ENCODE measurements at places on chromosomes 3 and 15.
A peak's percentile ranks its signal among the peaks of the same experiment; 100 is the strongest.

DNA sequence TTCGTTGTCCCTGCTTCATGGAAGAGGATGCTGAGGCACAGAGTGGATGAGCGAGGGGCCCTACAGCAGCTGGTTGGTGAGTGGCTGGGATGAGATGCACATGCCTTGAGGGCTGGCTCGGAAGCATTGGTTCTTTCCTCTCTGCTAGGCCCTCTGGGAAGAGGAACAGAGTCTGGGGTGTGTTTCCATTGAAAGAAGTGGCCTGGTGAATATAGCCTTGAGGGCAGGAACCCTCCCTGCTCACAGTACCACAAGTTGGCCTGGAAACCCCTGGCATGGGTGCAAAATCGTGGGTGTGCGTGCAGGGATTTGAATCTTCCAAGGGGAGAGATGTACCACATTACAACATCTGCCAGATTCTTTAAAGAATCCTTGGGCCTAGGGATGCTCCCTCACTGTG, 37.6 kb upstream of the ANKRD34C start:
- DNase-seq, result no peak

GRCh38 chr15:60373745-60374144, 24.0 kb downstream of the ANXA2 start:
- no peak for DNase-seq

- DNase-seq, result peak; percentile 66
These were observed 229.7 kb upstream of the ICE2 start for GRCh38 chr15:60708684-60709083.

- no peak for DNase-seq
These were observed 240.0 kb downstream of the VPS13C start for GRCh38 chr15:61820212-61820611.

DNA sequence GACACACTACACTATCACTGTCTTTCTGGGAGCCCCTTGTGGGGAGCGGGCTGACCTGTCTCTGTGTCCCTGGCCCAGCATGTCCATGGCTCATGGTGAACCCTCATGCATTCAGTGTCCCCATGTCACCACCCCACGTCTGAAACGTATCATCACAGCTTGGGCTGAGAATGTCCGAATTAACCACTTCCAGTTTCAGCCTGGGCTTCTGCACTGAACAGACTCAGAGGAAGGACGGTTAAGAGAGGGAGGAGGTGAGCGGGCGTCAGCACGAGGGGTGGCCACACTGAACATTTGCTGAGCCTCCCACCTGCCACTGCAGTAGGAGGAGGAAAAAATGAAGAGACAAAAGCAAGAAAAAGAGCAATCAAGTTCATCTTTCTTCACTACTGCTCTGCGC, 30.5 kb downstream of the ATP2B2 start:
- DNase-seq, result no peak

DNA sequence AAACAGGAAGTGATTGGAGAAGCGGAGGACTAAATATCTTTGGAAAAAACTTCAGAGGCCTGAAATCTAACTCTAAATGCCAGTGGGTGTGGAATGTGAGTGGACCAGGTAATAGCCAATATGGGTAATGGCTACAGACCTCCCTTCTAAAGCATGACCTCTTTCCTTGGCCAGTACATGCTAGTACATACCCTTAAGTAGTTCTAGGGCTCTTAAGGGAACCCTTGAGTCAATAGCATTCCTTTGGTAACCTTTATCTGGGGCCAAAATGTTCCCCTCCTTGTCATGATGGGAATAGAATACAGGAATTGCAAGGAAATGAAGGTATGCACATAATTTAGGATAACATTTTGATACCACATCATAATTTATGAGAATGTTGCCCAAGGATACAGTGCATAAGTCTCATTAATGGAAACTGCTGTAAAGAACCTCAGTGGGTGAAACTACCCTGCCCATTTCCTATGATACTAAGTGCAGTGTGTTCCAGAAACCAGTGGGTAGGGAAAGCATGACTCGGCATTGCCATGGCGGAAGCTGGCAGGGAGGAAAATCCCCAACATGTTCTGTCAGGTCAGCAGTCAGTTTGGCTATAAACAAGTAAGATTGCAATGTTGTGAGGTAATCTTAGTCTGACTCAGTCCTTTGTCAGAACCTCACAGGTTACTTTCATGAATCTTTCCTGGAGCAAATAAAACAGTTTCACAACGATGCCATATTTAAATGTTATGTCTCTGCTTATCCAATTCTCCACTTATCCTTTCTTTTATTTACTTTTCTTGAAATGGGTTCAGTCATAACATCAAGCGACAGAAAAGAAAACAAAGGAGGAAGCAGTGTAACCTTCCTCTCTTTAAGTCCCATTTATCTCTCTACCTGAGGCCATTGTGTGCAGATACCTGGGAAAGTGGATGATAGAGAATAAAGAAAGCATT, 23.5 kb upstream of the RAP2B start:
- peak; percentile 95 for DNase-seq

DNA sequence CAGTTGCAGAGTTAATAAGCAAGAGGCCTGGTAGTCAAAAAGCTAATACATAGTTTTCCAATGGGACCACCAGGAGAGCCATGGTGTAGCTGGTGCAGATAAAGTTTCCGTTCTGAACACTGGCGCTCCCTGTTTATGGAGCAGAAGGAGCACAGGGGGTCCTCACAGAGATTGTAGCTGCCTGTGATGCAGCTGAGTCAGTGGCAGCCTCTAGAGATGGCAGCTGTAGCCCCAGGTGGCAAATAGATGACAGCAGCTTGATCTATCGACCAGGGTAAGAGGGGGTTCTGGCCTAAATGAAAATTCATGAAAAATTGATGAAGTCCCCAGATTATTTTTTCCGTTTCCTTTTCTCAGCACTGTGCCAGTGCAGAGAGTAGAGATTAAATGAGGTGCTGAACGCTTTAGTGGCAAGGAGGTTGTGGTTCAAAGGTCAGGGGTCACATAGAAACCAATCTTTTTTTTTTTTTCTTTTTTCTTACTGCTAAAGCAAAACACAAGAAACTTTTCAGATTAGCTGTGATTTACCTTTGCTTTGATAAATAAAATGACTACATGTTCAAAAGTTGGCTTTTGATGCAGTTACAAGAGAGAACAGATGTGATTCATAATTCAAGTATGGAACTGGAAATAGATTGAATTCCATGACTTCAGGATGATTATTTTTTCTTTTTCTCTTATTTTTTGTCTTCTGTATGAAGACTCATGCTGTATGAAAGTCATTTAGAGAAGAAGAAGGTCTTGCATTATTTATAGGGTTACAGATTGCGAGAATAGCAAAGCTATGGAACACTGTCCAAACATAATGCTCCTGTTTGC, 63.3 kb downstream of the ROBO2 start:
- peak; percentile 13 for DNase-seq

GRCh38 chr3:181564222-181564621, 147.5 kb upstream of the SOX2 start:
- DNase-seq, result peak; percentile 2

- DNase-seq, result no peak
These were observed 10.6 kb upstream of the NFKBIZ start for GRCh38 chr3:101838691-101839090.

DNA sequence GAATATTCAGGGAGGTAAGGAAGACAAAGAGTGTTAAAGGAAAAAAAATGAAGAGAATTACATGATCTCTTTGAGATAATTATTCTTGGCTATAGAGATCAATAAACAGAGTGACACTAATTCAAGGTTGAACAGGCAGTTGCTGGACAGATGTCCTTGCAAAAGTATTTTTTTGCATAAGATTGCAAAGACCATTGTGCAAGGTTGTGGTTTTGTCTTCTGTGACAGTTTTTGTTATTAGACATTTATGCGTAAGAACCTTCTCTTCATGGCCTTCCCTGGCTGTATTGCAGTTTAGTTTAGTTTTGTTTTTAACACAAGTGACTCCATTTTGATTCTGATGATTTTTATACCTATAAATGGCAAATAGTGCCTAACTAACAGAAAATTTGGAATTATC, 682.8 kb upstream of the ARPP21 start:
- DNase-seq, result no peak

DNA sequence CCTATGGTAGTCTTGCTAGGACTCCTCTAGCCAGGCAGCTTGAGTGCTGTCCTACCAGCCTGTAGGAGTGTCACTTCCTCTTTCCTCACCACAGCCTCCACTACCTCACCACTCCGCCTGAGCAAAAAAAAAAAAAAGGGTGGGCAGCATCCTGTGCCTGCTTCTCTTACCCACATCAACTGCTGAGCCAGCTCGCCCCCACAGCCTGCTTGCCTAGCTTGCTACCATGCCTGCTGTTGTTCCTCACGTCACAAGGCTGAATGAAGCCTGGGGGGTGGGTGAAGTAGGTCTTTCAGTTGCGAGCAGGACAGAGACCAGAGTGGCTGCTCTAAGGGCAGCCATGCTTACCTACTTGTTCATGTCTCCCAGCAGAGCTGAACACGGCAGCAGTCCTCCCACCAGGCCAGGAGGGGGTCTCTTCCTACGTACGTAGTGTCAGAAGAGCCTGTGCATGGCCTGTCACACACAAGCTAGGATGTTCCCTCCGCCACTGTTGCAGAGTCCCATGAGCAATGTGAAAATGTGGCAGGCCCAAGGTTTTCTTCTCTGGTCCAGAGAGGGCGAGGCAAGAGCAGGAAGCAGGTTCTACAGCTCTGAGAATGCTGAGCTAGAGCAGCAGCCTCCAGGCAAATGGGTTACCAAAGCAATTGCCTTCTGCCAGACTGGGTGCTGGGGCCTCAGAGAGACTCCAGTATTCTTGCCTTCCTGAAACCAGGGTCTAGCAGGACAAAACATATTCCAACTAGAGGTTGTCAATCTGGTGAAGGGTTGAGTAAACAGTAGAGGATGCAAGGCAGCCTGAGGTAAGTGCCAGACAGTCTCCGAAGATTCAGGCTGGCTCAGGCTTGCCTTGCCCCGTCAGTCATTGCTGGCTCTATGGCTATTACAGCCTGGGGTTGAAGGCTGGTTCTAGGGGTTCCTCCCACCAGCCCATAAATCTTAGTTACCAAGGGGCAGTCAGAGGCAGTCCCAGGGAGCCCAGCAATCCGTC, 8.1 kb downstream of the PPM1M start:
- peak; percentile 36 for DNase-seq

GRCh38 chr3:15205934-15206661, at the start of gene CAPN7:
Gene CAPN7, plus strand, starts transcription at chr3:15206246. Its CDS starts 250 bp downstream, at chr3:15206496.
- DNase-seq, result peak; percentile 93

- no peak for DNase-seq
These were observed 35.0 kb downstream of the SERP1 start for GRCh38 chr3:150511122-150511821.

DNA sequence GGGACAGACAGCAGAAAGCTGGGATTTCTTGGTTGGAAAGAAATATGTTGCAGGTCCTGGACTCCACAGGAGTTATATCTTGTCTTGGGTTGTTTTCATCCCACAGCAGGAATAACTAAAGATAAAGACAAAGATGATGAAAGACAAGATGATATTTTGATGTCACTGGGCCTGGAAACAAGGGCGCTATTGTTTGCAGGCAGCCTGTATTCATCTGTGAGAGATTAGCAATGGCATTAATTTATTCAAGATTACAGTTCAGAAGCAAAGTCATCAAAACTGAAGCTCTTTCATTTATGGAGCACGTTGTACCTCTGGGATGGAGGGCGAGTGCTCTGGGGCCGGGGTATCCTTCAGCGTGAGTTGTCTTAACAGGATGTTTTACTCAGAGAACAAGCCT, 213.8 kb downstream of the LRTM1 start:
- DNase-seq, result no peak

GRCh38 chr15:51768018-51768417, 16.6 kb downstream of the TMOD2 start:
- no peak for DNase-seq

- DNase-seq, result peak; percentile 19
These were observed 127.1 kb downstream of the FMN1 start for GRCh38 chr15:33067456-33067855.

DNA sequence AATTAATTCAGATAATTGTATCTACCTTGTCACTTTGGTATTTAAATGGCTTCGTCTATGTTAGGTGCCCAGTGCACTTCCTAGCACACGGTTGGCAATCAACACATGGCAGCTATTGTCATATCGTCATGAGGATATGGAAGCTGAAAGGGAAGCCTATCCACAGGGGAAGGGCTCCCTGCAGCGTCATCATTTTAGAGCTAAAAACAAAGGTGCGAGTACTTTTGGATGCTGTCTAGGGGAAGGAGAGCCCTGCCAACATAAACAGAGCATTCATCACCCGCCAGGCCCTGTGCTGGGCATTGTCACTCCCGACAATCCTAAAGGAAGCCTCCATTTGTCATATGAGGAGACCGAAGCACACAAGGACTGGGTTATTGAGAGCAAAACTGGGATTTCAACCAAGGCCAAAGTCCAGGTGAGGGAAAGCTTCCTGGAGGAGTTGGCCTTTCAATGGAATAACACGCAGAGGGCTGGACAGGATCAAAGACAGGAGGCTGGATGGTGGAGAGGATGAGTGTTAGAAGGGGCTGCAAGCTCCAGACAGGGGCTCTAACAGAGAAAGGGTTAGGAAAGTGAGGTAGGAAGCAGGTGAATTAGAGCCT, 8.0 kb upstream of the PARL start:
- no peak for DNase-seq

DNA sequence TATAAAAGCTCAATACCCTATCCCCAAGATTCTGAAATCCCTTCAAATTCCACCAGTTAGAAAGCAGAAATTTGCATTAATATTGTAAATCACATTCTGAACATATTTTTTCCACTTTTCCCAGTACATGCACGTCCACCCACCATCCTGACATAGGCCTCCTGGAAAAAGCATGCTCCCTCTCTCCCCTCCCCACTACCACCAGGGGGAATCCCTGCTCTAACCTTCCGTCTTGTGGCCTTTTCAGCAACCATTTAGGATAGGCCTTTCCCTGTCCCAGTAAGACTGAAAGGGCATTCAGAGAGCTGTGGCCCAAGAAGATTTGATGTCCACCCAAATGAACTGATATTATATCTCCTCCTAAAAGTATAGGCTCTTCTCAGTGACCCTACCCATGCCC, 182.1 kb downstream of the ARRDC4 start:
- no peak for DNase-seq

DNA sequence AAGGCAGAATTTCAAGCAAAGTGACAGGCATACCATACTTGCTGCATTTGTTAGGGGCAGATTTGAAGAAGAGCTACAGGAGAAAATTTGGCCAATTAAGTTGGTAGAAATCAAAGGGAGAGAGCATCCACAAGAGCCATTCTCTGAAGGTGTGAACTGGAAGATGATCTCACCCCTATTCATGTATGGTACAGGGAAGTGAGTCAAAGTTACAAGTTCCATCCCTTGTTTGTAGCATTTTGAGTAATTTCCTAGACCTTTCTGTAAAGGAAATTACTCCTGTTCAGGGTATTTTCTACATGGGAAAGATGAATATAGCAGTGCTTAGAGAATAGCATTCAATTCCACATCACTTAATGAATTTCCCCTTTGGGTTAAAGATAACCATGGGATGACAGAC, 28.4 kb downstream of the TTC14 start:
- DNase-seq, result no peak

DNA sequence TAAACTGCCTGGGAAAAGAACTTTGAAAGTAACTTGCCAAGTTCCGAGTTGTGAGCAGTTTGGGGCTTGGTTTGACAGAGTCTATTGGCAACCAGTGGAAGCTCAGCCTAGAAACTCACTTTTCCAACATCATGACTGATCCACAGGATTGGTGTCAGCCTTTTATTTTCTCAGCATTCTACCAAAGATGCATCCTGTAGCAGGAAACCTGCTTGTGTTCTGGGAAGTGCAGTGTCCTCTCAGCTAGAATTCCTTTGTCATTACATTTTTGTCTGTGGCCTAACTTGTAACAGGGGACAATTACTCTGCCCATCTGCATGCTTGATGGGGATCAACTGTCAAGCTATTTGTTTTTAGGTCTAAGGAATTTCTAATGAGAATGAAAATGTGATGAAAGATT, 116.7 kb upstream of the LMOD3 start:
- DNase-seq, result no peak

Data from fibroblast of pulmonary artery (primary cell).